NCI-H2029 (cell line): ENCODE measurements at places on chromosomes 4 and X.

- no peak for DNase-seq
Measured at GRCh38 chrX:149950681-149951080, 12.4 kb upstream of the EOLA2 start.

- no peak for DNase-seq
Measured at GRCh38 chrX:138877746-138878145, 166.2 kb upstream of the FGF13 start.

DNA sequence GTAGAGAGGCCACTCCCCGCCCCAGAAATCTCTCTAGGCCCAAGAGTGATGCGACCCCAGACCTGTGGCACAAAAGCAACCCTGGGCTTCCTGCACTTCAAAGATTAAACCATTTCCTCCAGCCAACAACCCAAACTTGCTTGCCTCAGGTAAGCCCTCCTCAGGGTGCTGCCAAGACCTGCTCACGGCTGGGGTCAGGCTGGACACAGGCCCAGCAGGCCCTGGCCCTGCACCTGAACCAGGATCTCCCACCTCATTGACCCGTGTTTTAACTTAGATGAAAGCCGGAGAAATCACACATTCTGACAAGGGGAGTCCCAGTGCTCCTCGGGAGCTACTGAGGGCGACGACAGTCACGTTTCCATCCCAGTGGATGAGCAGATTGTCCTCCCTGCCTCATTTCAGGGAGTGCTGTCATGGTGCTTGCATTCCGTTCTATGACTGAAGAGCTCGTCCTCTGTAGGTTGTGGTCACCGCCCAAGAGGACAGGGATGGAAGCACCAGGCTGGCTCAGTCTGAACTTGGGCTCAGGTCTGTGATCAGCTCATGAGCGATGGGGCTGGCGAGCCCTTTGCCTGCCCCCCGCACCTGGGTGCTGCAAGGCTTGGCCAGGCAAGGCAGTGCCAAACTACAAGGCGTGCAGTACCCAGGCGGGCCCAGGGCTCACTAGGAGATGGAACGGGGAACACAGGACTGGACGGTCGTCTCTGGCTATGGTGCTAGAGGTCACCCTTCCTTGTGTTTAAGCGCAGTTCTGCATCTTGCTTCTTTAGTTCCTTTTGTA is 25.9 kb downstream of the WDR1 start:
- no peak for DNase-seq

- DNase-seq: no peak
Measured at GRCh38 chr4:132299841-132300240, 849.3 kb upstream of the PCDH10 start.

- DNase-seq: no peak
Measured at GRCh38 chr4:155921597-155921996, 18.1 kb downstream of the TDO2 start.

DNA sequence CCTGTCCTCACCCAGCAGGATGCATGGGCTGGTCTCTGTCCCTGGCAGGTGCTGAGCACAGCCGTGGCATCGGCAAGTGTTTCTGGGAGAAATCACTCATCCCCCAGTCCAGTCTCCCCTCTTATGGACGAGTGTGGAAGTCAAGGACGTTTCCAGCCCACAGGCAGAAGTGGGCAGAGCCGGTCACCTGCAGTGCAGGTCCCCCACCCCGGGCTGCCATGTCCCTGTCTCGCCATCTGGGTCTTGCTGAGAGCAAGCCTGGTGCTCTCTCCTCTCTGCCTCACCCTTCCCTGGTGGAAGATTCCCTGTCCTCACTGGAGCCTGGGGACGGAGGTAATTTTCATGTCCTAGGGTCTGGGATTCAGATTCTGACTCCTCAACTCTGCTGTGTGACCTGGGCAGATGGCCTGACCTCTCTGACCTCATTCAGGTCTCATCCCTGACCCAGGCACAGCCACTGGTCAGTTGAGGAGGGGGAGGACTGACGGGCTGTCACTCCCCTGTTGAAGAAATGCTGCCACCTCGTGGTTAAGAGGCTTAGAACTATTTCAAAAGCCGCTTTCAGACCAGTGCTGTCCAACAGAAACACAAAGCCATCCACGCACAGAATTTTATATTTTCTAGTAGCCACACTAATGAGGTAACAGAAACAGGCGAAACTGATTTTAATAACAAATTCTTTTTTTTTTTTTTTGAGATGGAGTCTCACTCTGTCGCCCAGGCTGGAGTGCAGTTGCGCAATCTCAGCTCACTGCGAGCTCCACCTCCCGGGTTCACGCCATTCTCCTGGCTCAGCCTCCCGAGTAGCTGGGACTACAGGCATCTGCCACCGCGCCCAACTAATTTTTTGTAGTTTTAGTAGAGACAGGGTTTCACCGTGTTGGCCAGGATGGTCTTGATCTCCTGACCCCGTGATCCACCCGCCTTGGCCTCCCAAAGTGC is 1.8 kb downstream of the CPZ start:
- peak; percentile 37 for DNase-seq

DNA sequence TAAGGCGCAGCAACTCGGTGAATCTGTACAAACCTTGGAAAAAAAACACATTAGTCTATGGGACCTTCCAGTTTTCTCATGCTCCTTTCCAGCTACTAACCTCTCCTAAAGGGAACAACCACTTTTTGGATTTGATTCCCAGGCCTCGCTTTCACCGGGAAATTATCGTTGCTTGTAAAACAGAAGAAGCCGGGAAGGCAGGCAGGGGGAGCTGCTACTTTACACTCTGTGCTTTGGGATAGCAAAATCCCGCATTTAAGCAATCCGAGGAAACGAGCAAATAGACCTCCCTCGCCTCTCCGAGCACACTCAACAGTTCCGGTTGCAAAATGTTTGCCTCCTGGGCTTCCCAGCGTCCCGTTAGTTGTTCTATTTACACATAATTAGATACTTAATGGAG is 1.2 kb downstream of the CD38 start:
- DNase-seq: no peak

GRCh38 chr4:185513489-185514181 is 21.7 kb downstream of the PDLIM3 start:
- no peak for DNase-seq

GRCh38 chr4:156998500-156999174 is 27.0 kb upstream of the PDGFC start:
- no peak for DNase-seq

DNA sequence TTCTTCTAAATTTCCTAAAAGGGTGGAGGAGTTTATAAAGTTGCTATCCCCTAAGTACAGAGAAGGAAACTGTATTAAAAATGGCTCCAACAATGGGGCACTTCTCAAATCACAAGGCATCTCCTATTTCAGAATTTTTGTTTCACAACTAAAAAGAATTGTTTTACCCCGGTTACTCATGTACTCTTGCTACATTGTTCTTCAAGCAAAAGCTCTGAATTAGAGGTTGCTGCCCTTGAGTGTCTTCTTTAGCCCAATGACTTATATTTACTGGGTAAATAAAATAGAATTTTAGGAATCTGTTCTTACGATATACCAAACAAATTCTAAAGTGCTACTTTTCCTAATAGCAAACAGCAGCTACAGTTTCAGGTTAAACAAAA is 67.5 kb downstream of the PPEF2 start:
- DNase-seq: no peak

DNA sequence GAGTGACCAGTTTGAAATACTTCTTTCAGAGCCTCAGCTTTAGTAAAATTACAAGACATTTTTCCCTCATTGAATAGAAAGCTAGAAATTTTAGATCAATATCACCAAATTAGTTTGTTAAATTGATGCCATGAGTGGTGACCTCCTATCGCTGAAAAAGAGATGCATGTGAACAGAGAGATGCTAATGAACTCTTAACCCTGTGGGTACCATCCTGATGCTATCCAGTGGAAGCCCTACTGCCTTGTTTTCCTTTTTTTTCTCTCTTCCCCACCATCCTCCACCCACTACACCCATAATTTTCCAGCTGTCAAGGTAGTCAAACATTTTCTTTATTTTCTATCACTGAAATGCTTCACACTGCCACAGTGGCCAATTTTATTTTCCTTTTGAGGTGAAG is 61.9 kb downstream of the PPEF1 start:
- DNase-seq: no peak

- DNase-seq: no peak
Measured at GRCh38 chr4:184274286-184274951, 56.7 kb upstream of the ENPP6 start.

DNA sequence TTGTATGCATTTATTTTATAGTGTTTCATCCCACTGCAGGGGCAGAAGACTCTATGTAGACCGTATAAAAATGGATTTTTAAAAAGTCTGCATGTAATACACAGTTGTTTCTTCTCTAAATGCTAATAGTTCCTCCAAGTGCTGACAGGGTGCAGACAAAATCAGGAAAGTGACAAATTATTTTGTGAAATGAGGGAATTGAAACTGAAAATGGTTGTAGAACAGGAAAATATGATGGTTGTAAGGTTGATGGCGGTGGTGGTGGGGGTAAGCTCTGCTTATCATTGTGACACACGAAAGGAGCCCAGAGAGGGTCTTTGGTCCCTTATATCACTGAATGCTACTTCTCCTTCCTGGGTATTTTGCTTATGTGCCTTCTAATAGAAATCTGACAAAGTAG is 4.3 kb downstream of the IL15 start:
- DNase-seq: no peak

DNA sequence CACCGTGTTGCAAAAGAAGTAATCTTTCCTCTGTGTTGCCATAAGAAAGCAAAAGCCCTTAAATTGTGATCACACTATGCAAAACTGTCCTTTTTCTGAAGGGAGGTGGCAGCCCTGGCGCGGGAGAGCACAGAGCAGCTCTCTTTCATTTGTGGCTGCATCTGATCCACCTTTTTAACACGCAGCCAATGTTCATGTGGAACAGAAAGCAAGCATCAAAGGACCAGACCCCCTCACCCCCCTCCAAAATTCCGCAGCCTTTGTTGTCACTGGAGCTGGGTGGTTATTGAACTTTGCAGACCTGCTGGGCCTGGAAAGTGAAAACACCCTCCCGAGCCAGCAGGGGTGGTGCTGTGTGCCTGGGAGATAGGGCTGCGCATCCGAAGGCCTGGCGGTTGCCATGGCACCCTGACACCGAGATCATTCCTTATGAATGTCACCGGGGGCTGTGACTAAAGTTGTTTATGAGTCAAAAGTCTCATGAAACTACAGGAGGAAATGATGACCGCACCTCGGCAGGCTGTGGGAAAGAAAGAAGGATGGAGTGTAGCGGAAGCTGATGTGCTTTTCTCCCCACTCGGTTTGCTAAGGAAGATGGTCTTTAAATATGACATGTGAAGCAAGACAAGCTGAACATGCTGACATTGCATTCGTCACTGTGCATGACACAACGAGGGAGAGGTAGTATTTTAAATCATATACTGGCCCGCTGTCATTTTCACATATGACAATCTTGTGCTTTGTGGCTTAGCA is 367.4 kb downstream of the UNC5C start:
- no peak for DNase-seq

DNA sequence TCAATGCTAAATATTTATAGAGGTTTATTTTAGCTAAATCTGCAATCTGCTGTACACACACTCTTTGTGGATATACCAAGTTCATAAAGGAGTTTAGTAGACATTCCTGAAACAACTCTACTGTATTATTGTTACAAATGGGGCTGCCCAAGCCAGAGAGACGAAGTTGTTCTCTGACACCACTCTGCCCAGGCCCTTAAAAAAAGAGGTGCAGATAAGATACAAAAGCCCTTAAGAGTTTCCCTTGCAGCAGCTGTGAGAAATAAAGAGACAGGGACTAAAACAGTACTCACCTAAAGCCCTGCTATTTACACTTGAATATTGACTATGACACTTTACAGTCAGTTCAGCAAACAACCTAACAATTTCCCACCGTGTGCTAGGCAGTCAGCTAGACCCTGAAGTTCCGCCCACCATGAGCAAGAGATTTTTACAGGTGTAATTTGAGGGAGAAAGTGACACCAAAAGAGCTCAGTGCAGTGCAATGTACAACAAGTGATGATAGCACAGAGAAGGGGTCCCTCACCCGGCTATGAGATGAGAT is 191.7 kb downstream of the PRDM5 start:
- DNase-seq: peak; percentile 31

- no peak for DNase-seq
Measured at GRCh38 chrX:129158505-129158904, 364.8 kb downstream of the SMARCA1 start.

DNA sequence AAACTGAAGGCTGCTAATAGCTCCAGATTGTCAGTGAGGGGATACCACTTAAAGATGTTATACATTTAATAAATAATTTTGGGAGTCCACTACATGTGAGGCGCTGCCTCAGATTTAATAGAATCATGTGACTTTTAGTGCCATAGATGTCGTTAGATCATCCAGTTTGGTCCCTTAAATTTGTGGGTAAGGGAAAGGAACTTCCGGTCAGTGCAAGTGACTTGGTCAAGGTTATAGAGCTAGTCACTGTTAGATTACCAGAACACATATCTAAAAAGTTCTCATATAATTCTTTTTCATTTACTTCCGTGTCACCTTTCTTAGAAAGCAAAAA is 529 bp upstream of the UBA6 start:
- DNase-seq: no peak

DNA sequence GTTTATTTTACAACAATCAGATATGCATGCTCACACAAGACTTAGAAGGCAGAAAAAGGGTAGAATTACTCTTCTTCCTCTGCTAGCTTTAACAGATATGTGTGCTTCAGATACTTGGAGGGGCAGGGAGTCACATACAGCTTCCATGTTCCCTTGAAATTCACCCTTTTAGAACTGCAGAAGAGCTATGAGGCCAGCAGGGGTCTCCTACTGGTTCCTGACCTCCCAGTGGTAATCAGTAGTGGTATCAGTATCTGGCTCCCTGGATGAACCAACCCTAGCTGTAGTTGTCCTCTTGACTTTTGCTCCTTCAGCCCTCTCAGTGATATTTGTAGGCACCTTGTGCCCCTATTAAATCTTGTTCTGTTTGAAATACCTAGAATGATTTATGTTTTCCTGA is 81.5 kb downstream of the RCHY1 start:
- DNase-seq: no peak

- DNase-seq: no peak
Measured at GRCh38 chr4:141447761-141448160, 188.6 kb upstream of the IL15 start.

GRCh38 chrX:70386235-70386634 is 36.9 kb upstream of the GDPD2 start:
- DNase-seq: no peak

- no peak for DNase-seq
Measured at GRCh38 chr4:119233750-119234149, 21.2 kb downstream of the USP53 start.

- DNase-seq: no peak
Measured at GRCh38 chr4:71453531-71453930, 114.7 kb downstream of the SLC4A4 start.
